ENCODE measurements at places on chromosomes 11 and 22.

- no peak for DNase-seq
Observed at GRCh38 chr11:67289226-67289650, at the start of gene ANKRD13D. TSS of gene ANKRD13D (plus strand) at chr11:67289303. CDS start at chr11:67289461, 158 bp downstream.

GRCh38 chr11:31711137-31711536 is 100.0 kb downstream of the PAX6 start:
- DNase-seq = no peak

DNA sequence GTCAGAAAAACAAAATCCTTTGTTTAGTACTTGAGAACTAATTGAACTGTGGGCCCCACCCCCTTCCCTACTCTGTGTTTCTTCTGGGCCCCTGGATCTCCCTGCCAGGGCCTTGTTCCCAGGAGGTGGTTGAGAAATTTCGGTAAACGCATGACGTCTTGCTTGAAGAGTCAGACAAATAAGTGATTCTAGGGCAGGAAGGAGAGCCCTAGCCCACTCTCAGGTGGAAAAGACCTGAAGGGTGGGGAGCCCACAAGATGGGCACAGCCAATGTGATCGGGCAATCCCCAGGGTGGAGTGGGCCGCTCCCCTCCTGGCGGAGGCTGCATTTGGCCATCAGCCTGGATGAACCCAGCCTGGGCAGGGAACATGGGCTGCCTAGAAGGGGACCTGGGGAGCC is 16.8 kb upstream of the P2RY2 start:
- no peak for DNase-seq

- DNase-seq = no peak
Observed at GRCh38 chr11:32071811-32072210, 19.1 kb upstream of the RCN1 start.

DNA sequence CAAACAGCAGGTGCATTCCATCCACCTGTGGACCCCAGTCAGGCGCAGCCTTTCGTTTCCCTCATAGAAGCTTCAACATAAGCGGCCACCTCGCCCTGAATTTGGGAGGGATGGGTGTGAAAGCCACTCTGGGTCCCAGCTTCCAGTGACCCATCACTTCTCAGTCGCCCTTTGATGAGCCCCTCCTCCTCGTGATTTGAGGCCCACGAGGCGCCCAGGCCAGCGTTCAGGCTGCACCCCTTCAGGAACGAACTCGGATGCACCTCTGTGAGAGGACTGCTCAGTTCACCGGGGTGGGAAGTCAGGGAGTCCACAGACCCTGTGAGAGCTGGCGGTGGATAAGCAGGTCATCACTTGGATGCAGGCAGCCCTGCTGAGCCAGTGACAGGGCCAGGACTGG is 1118.2 kb downstream of the BRD1 start:
- DNase-seq = no peak

GRCh38 chr22:32634421-32634981 is 159.9 kb downstream of the FBXO7 start:
- no peak for DNase-seq

- peak; percentile 21 for DNase-seq
Observed at GRCh38 chr11:23078289-23078971, 218.2 kb upstream of the CCDC179 start.

GRCh38 chr11:11533751-11534150 is 88.1 kb downstream of the GALNT18 start:
- no peak for DNase-seq

- peak; percentile 36 for DNase-seq
Observed at GRCh38 chr11:46520971-46521745, 72.7 kb downstream of the AMBRA1 start.

GRCh38 chr11:2708757-2709281 is 9.0 kb upstream of the KCNQ1OT1 start:
- no peak for DNase-seq

GRCh38 chr22:26292667-26292995 is 123.4 kb downstream of the SEZ6L start:
- no peak for DNase-seq

Data from AG04449 (cell line).